Stimulated activated CD4-positive, alpha-beta T cell treated with anti-CD3 and anti-CD28 coated beads, Interleukin-1b, Interleukin-23, amount 100 ng/mL, for 1 hour (primary cell): ENCODE measurements at places on chromosomes 4 and X.

DNA sequence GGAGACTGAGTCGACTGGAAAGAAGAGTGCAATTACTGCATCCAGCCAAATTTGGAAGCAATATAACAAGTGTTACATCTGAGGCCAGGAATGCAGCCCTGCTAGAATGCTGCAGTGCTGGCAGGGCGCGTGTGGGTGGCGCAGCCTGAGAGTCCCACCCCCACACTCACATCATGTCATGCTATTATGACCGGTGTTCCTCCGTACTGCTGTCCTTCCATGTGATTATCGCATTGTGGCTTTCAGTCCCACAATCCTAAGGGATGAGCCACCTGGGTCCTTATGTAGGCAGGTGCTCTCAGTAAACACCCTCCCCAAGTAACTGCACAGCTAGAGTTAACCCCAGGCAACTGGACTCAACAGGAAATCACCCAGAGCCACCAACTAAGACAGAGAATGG, 122.6 kb upstream of the CPEB2 start:
- DNase-seq = no peak

GRCh38 chr4:94359221-94359620, 16.6 kb upstream of the HPGDS start:
- no peak for DNase-seq

GRCh38 chr4:181376058-181376457, 867.1 kb upstream of the TENM3 start:
- no peak for DNase-seq

DNA sequence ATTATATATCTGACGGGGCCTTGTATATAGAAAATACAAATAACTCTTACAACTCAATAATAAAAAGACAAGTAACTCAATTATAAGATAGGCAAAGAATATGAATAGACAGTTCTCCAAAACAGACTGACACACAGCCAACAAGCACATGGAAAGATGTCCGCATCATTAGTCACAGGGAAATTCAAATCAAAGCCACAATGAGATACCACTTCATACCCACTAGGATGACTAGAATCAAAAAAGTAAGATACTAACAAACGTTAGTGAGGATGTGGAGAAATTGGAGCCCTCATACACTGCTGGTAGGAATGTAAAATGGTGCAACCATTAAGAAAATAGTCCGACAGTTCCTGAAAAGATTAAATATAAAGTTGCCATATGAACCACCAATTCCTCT, 115.7 kb downstream of the RCHY1 start:
- DNase-seq = no peak

DNA sequence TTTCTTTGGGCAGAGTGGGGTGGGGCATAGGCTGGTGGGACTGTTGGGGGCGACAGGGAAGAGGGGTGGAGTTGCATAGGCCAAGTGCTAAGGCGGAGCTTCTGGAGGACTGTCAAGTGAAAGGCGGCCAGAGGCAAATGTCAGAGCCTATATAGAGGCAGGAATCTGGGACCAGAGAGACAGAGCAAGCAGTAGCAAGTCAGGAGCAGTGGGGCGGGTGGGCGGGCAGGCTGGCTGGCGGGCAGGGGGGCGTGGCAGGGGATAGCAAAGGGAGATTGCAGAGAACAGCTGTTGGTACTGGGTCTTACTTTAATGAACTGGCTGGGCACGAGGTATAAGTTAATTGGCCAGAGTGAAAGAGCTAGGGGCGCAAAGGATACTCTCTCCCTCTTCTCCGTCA, 89.8 kb downstream of the RTL9 start:
- no peak for DNase-seq

DNA sequence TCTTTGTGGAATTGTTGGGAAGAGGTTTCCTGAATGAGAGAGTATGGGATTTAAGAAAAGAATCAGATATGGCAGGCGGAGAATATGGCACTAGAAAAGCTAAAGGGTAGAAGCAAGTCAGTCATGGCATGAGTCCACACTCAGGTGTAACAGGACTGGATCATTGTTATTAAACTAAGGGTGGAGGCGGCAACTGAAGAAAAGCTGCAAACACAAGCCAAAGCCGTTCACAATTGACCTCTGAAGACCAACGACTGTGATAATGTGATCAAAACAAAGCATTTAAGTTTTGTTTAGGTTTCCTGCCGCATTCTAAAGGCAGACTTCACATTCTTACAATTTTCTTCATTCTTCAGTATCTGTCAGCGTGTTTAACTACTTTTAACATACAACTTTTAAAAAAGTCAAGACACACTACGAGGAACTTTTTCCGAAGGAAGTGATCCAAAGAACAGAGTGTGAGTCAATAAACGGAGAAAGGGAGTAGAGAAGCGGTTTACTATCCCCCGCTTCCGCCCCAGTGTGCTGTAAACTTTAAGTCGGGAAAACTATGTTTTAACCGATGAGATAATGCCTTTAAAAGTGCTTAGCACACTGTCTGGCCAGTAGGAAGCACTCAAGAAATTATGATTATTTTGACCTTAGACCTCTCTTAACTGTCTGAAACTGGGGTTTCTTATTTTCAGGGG, 909 bp upstream of the SLAIN2 start:
- no peak for DNase-seq
